ENCODE measurements at places on chromosomes 2 and 18.

DNA sequence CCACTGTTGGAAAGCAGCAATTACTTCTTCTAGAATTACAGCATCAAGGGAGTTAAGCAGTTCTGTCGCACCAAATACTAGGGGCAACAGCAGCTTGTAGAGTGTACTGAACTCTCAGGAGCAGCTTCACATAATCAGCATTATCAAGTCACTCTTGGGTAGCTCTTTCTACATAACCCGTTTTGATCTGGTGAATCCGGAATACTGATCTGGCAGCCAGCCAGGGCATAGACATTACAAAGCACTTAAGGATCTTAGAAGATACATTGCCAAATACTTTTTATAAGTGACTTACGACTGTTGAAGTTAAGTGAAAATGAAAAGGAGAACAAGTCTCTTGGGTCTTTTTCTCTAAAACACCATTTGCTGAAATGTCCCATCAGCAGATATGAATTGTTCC is 73.2 kb upstream of the NETO1 start:
- DNase-seq = no peak

- no peak for DNase-seq
Measured at GRCh38 chr2:142989273-142990204, 112.1 kb downstream of the KYNU start.

DNA sequence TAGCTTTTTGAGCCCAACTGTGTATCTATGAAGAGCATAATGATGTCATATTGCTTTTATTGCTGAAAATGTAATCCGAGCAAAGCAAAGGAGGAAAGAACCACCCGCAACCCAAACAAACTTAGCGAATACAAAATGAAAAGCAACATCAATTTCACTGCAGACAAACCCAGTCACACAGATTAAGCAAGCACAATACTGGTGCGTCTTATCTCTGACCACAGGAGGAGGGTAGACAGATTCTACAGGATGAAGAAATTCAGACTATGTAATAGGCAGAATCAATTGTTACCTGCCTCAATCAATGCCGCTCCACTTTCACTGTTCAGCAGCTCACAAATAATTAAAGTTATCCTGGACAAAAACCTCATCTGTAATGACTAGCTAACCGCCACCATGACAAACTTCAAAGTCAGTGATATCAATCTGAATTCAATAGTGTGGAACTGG is 115.5 kb upstream of the SP3 start:
- no peak for DNase-seq

DNA sequence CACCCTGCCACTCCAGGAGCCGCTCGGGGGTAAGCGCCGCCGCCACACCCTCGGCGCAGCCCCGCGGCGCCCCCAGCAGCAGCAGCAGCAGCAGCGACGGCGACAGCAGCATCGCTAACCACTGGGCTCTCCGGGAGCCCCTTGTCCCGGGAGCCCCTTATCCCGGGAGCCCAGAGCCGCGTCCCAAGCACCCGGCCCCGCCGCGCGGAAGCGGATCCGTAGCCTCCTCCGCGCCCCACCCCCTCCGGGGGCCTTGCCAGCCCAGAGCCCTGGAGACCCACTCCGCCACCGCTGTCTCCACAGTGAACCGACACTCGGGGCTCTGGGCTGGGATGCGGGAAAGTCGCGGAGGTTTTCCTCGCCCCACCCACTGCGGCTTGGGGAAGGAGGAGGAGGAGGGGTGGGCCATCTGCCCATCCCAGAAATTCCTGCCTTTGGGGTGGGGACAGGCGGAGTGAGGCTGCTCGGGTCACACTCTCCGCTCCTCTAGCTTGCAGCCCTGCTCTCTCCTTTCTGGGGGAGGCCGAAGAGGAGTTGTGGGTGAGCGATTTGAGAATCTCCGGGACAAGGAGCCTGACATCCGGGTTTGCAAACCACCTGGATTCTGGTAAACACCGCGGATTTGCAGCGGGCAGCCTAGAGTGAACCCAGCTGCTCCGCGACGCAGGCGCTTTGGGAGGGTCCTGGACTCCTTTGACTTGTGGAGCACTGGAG is at the start of gene PLA2R1:
Gene PLA2R1 (minus strand): TSS at position 324 of the 714 bp plus-strand sequence. CDS start 212 bp downstream, at position 112.
- DNase-seq = no peak

DNA sequence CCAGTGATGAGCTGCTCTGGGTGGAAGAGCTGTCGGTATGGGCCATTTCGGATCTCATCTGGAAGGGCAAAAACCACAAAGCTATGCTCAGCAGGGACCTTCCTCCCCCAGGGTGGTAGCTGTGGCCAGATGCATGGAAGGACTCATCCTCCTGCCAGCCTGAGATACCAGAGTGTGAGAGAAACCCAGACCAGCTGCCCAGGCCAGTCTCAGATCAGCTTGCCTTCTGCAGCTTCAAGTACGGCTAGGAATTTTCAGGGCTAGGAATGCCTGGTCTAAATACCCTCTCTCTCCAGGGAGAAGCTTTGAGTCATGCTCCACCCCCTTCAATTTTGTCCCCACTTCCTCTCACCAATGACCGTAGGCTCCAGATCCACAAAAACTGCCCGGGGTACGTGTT is 1.4 kb upstream of the TUBA4B start:
- no peak for DNase-seq

Data from activated B cell treated with CpG ODN at 0.5 μM for 24 hours (primary cell).